ENCODE measurements at places on chromosomes 13 and 19. TPM values are rescaled to one million over a fixed set of nuclear protein-coding genes. Genes with fewer than 3 reads are reported as not detected.

GRCh38 chr19:55253842-55254624 is 4.8 kb downstream of the PPP6R1 start:
- DNase-seq: no peak

GRCh38 chr19:410243-410781 is 1.4 kb upstream of the C2CD4C start:
- peak; percentile 69 for DNase-seq

DNA sequence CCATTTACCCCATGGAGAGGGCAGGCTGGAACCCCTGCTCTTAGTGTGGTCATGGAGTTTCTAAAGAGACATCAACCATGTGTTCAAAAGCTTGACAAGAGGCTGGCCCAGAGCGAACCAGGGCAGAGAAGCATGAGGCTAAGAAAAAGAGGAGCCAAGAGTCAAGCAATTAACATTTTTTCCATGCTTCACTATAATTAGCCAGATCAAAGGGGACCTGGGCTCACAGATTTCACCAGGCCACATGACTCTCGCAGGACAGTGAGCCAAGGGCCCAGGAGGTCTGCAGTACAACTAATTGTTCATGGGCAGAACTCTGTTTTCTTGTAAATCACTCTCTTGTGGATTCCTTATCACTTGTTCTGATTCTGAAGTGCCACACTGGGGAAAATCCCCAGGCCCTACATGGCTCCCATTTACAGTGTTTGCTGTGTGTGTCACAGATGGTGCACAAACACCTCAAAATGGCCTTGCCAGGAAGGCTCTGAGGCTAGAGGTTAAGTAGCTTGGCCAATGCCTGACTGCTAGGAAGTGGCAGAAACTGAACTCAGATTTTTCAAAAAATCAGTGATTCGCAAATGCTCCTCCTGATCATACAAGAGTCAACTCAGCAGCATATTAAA is 101.2 kb downstream of the LHFPL6 start:
- DNase-seq: no peak

- no peak for DNase-seq
These were observed 697.5 kb downstream of the SLITRK1 start for GRCh38 chr13:83184819-83185218.

DNA sequence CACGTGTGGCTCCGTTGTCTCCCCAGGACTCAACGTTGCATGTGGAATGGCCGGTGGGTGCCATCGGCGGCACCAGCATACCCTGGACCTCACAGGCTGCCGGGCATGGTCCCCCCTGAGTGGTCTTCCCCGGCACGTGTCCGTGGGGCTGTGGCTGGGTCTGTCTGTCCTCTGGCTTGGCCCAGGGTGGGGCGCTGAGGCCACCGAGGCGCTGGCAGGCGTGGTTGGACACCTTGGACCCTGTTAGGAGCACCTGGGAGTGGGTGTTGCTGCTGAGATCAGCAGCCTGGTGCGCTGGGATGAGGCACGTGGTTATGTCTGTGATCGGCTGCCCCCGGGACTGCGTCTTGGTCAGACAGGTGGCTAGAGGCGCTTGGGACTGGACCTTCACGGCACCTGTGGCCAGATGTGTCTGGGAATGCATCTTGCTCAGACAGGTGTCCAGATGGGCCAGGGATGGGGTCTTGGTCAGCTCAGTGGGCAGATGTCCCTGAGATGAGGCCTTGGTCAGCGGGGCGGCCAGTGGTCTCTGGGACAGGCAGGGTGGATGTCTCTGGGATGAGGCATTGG is 9.2 kb downstream of the IQCN start:
- DNase-seq: no peak

- DNase-seq: no peak
These were observed 128.6 kb downstream of the DLEU7 start for GRCh38 chr13:50714891-50715290.

GRCh38 chr13:110471156-110471832 is 90.2 kb downstream of the RAB20 start:
- no peak for DNase-seq

DNA sequence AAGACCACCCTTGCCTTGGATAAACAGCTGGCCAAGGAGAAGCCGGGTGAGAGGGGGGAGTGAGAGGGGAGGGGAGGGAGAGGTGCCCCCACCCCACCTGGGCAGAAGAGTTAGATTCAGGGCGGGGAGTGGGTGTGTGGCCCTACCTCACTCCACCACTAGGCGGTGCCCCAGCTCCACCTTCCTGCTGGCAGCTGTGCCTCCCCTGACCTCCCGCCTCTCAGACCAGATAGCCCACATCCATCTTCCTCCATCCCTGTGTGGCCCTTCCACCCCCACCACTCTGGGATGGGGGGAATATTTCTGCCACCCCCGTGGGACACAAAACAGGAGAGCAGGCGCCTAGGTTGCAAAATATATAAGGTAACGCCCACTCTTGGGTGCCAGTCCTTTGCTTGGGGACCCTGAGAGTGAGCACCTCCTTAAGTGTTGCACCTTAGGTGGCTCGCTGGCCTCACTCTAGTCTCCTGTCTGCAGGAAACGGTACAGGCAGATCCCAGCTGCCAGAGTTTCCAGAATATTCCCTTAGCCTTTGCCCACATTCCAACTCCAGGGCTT is 13.8 kb upstream of the EHD2 start:
- no peak for DNase-seq

DNA sequence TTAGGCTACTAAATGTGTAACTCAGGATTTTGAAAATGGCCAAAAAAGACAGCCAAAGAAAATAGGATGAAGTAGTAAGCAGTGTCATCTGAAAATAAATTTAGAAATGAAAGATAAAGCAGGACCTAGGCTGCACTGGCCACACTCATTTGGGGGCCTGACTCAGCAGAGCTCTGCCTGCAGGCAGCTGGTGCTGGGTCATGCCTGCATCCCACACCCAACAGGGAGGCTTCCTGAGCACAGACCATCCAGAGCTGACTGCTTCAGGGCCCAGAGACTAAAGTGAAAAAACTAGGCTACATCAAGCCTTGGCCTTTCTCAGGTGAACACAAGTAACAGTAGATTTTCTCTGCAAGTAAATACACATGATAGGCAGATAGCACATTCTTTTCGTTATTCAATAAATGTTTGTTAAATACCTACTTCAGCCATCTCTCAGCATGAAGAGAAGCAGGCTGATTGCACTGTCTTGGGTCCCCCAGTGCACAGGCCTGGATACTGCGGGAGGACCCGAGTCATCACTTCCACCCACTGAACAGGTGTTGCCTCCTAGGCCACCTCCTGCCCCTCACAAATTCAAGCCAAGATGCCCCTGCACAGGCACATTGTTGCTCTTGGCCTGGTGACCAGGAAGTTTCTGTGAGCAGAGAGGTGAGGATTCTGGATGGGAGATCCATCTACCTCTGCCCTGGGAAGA is 284.0 kb downstream of the OXGR1 start:
- no peak for DNase-seq

GRCh38 chr19:50870417-50871089 is 2.7 kb upstream of the KLK2 start:
- no peak for DNase-seq

GRCh38 chr13:79870123-79870522 is 389.2 kb downstream of the NDFIP2 start:
- no peak for DNase-seq

- no peak for DNase-seq
These were observed 95.3 kb upstream of the SLC15A1 start for GRCh38 chr13:98847780-98848179.

DNA sequence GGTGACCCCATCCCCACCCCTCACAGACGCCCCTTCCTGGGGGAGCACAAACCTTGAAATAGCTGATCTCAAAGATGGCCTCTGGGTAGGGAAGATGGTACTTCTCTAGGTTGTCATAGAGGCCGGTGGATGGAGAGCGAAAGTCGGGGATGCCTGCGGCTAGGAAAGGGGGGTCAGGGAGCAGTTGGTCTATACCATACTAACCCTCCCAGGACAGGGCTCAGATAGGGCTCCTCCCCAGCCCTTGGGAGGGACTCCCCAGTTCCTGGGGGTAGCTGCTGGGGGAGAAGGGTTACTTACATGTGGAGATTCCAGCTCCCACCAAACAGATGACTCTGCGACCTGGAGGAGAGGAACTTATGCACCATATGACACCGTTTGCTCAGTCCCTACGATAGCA is 9.6 kb downstream of the SIRT2 start:
- no peak for DNase-seq

DNA sequence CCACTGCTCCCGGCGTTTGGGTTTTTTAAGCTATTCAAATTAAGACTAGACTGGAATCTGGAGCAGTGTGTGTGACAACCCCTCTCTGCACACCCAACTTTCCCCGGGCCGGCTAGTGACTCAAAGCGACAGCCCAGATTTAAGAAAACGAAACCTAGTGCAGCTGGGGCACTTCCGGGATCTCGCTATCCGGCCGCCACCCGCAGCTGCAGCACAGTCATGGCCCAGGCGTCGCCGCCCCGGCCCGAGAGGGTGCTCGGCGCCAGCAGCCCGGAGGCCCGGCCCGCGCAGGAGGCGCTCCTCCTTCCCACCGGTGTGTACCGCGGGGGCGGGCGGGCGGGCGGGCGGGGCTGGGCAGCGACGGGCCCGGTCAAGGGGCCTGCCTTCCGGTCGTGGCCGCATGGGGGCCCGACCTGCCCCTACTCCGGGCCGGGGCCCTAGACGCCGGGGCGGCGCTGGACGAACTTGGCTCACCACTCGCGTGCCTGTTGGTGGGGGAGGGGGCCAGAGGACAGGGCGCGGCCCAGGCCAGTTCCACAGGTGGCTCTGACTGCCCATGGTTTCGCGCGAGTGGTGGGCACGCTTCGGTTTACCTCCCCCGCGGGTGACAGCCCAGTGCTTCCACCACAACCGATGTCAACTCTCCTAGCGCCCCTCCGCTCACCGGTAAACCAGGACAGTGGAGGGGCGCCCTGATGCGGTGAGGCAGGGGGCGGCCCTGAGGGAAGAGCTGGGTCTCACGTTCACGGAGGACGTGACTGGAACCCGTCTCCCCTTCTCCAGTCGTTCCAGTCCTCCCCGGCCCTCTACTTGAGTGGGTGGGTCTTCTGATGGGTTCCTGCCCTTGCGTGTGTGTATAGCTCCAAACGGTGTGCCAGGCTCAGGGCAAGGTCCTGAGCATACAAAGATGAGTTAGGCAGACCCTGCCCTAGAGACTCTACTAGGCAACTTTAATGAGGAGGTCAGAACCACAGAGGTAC is at the start of gene PHF11:
PHF11 (plus strand) TSS at position 171 of the 980 bp plus-strand sequence; CDS start at position 220, 49 bp downstream.
- DNase-seq: peak; percentile 85

GRCh38 chr19:46015687-46016425 is 7.0 kb downstream of the PGLYRP1 start:
- DNase-seq: no peak

DNA sequence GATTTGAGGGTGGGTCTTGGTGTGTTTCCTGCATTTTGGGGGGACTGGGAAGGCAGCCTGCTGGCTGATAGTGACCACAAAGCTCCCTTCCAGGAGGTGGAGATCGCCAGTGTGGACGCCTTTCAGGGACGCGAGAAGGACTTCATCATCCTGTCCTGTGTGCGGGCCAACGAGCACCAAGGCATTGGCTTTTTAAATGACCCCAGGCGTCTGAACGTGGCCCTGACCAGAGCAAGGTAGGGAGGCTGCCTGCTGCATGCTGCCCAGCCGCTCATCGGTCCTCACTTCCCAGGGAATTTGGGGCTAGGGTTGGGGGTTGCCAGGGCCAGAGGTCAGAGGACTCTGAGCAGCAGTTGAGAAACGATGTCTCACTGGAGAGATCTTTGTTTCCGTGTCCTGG is 30.2 kb downstream of the UPF1 start:
- no peak for DNase-seq

DNA sequence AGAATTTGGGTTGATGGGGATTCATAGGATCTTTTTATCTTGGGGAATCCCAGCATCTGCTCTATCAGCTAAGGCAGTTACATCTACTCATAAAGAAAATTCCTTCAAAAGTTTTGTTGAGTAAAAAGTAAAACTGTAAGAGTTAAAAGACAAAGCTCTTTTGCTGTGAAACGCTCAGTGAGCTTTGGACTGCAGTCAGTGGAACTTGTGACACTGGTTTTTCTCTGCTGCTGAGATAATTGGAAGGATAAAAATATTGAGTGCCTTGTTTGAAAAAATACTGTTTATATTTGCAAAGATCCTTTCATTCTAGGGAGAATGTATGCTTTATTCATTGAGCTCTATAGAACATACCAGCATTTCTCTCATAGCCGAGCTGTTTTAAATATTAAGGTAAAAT is 5.3 kb downstream of the NAXD start:
- no peak for DNase-seq

DNA sequence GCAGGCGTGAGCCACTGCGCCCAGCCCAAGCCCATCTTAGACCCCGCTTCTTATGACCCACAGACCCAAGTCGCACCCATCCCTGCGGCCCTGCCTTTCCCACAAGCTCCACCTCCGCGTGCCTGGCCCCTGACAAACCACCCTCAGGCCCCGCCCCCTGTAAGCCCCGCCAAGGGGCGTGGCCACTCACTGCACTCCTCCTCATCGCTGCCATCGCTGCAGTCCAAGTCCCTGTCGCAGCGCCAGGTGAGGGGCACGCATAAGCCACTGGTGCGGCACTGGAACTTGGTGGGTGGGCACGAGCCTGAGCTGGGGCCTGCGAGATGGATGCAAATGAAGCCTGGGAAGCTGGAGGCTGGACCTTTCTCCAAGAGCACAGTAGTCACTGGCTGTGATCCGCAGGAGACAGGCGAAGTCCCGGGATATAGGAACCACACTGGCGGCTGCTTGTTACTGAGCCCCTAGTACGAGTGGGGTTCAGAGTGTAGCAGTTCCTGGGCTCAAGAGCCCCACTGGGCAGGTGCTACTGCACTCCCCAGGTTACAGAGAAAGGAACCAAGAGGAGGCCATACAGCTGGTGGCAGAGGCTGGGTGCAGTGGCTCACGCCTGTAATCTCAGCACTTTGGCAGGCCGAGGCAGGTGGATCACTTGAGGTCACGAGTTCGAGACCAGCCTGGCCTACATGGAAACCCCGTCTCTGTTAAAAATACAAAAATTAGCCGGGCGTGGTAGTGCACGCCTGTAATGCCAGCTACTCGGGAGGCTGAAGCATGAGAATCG is 3.1 kb downstream of the CD320 start:
- DNase-seq: peak; percentile 46

IGFL2 gene
- not detected for total RNA-seq

IGFL1 gene
- not detected for total RNA-seq

ELAVL3 gene
- not detected for total RNA-seq

PLK5 gene
- not detected for total RNA-seq

TPTE2 gene
- not detected for total RNA-seq

LILRB1 gene
- total RNA-seq: 2.6 TPM

TEX26 gene
- total RNA-seq: not detected

MPHOSPH8 gene
- 9.9 TPM for total RNA-seq

TMEM255B gene
- 5.3 TPM for total RNA-seq

RASAL3 gene
- 1.9 TPM for total RNA-seq

IZUMO1 gene
- not detected for total RNA-seq

C19orf73 gene
- total RNA-seq: 2.2 TPM

CABP5 gene
- total RNA-seq: not detected

TNFSF9 gene
- 0.13 TPM for total RNA-seq

PRSS57 gene
- not detected for total RNA-seq

MBD3 gene
- total RNA-seq: 40.3 TPM

SHC2 gene
- total RNA-seq: 57.8 TPM

GNG7 gene
- total RNA-seq: 4.0 TPM

ZNF99 gene
- not detected for total RNA-seq

FAM83E gene
- total RNA-seq: 0.18 TPM

ZNF69 gene
- total RNA-seq: 8.0 TPM
